EH (cell line): ENCODE measurements at places on chromosomes 3 and 15.

DNA sequence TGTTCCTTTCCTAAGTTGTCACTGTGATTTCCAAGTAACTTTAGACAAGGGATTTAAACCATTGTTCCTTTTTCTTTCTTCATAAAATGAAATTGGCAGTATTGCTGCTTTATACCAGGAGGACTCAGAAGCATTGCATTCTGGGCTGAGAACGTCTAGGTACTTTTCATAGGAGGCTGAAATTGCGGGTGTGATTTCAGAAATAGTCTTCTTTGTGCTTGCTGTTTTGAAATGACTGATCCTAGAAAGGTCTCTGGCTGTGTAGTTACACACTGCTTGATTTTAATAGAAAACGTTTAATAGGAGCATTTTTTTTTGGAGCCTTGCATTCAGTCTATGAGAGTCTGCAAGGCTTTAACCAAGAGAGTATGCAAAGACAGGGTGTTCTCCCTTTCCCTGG lies 56.3 kb downstream of the PPM1L start:
- no peak for DNase-seq

- DNase-seq = no peak
Measured at GRCh38 chr15:98221144-98221543, 260.6 kb downstream of the ARRDC4 start.

- no peak for DNase-seq
Measured at GRCh38 chr15:35139822-35140221, 54.7 kb upstream of the NANOGP8 start.

GRCh38 chr3:71468311-71469137 lies 115.0 kb downstream of the FOXP1 start:
- no peak for DNase-seq

DNA sequence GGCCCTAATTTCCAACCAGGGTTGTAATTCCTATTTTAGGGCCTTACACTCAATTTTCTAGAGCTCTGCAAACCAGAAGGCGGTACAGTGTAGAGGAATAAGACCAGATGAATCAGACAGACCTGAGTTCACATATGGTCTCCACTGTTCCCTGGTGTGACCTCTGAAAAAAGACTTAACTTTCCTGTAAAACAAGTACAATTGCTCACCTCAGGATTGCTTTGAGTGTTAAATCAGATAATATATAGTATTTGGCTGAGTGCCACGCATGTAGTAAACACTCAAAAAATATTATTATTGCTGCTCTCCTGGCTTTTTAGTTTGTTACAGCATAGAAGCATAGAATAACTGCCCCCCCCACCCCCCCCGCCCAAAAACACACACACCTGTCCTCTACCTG lies 51.0 kb upstream of the STT3B start:
- DNase-seq = no peak

DNA sequence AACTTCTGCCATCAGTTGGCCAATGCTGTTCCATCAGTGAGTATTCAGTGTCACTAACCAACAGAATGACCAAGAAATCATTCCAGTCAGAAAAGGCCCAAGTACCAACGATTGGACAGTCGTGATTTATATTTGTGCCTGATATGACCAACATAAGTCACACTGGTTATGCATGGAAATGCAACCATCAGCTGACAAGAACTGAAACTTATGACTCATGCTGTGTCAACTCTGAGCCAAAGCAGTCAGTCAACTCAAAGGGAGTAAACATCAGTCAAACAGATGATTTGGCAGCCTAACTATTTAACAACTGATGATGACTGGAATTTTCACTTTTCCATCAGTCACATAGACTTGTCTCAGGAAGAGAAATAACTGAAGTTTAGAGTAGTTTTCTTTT lies 142.4 kb downstream of the ANXA2 start:
- peak; percentile 19 for DNase-seq

- DNase-seq = peak; percentile 45
Measured at GRCh38 chr15:69906256-69907185, 191.2 kb downstream of the TLE3 start.

- no peak for DNase-seq
Measured at GRCh38 chr3:29319262-29319661, 38.4 kb downstream of the RBMS3 start.

- DNase-seq = no peak
Measured at GRCh38 chr15:92322566-92323355, 70.9 kb upstream of the ST8SIA2 start.

GRCh38 chr3:8319935-8320634 lies 181.5 kb upstream of the LMCD1 start:
- DNase-seq = peak; percentile 91

GRCh38 chr15:63284335-63284734 lies 6.9 kb downstream of the APH1B start:
- DNase-seq = no peak

DNA sequence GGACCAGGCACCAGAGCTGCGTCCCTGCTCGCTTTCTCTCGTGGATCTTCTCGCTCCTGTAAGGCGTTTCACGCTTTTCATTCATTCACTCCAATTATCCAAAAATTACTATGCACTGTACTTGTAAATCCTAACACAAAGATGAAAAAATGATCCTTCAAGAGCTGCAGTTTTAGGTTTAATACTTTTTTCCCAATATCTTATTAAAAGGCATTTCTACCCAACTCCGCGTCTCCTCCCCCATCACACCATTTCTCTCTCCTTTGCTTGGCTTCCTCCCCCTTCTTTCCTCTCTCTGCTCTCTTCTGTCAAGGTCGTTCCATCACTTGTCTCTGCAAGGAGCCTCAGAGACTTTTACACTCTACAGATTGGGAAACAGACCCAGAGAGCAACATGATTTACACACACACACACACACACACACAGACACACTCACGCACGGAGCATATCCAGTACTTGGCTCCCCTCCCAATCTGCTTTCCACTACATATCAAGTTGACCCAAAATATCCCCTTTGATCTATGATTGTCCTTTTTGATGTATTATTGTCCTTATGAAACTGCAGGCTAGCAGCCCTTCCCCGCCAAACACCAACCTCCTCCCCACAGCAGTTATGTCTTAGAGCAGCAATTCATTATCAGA lies 479 bp upstream of the CLDN1 start:
- DNase-seq = no peak

DNA sequence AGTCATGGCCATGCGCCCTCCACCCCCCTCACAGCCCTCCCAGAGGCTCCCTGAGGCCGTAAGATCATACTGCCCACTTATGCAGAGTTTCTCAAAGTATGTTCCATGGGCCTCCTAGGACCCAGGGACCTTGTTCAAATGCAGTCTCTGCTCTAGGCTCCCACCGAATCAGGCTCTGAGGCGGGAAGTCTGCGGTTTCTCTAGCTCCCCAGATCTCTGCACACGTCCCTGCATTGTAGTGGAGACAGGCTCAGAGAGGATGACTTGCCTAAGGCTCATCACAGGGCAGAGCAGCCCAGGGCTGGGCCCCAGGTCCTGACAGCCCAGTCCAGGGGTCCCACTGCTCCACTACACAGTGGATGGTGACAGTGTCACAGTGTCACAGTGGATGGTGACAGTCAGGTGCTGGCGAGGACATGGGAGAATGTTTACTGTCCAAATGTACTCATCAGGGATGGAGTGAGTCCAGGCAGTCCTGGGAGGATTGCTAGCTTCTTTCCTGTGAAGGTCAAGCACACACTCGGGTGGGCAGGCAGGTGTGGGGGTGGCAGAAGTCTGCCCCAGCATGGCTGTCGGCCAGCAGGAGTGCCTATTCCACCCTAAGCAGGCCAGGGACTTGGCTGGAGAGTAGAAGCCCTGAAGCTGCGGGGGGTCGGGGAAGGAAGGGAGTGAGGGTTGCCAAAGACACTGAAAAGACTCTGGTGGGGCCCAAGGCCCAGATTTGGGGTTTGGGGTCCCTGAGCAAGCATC lies 12.4 kb downstream of the ANKRD63 start:
- DNase-seq = no peak

GRCh38 chr3:191628571-191628970 lies 167.6 kb downstream of the PYDC2 start:
- DNase-seq = no peak

- DNase-seq = peak; percentile 42
Measured at GRCh38 chr3:23915537-23916108, 1.2 kb downstream of the NKIRAS1 start.

DNA sequence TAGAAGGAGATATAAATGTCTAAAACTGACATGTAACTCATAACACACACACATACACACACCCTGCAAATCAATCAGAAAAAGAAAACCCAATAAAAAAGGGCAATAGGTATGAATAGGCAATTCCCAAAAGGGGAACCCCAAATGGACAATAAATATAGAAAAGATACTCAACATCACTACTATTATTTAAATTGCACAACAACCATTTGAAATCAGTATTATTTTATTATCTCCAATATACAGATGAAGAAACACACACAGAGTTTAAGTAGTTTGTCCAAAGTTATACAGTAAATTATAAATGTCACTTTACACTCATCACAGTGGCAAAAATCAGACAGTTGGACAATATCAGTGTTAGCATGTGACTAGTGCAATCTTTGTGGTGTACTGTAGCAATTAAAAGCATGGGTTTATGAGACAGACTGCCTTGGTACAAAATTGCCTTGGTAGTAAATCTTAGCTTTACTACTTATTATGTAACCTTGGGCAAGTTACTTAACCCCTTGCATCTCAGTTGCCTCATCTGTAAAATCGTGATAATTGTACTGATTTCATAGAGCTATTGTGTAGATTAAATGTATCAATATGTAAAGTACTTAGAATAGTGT lies 3.4 kb upstream of the FSTL1 start:
- DNase-seq = no peak

GRCh38 chr15:100308213-100308600 lies 33.6 kb downstream of the ADAMTS17 start:
- DNase-seq = no peak

- no peak for DNase-seq
Measured at GRCh38 chr3:149004622-149005021, 13.3 kb downstream of the GYG1 start.

GRCh38 chr3:180594631-180595558 lies 7.1 kb upstream of the TTC14 start:
- DNase-seq = peak; percentile 29

- DNase-seq = no peak
Measured at GRCh38 chr3:50516440-50516871, 13.0 kb upstream of the CACNA2D2 start.

DNA sequence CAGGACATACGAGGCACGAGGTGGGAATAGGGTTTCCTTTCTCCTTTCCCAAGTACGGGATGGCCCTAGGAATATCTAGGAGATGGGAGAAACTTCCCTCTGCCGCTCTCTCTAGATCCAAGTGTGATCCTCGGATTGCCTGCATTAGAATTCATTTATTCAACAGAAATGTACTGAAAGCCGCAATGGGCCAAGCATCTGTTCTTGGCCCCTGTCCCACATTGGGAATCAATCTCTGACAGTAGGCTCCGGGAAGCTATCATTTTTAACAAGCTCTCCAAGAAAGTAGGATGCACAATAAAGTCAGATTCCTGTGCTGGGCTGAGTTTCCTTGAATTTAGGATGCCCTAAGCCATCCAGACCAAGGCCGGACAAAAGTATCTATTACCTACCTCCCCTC lies 37.2 kb upstream of the CA12 start:
- DNase-seq = no peak

DNA sequence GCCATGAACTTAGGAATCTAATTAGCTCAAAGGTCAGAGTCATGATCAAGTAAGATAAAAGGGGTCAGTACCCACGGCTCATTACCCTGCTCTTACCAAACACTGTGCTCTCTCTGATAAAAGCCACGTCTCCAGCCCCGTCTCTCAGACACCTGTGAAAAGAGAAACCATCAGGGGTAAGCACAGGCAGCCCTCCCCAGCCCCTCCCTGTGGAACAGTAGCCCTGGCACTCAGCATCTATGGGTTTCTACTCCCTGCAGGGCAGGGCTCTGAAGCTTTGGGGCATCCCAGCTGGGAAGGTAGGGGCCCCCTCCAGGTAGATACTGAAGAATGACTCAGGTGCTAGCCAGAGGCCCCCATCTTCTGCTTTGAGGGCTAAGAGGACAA lies 10.5 kb downstream of the LTF start:
- DNase-seq = no peak

GRCh38 chr3:113183748-113184661 lies 27.4 kb upstream of the BOC start:
- DNase-seq = no peak

GRCh38 chr3:98557324-98558010 lies 25.7 kb downstream of the GPR15 start:
- DNase-seq = no peak

GRCh38 chr3:133747373-133747772 lies 1.2 kb downstream of the TF start:
- no peak for DNase-seq

GRCh38 chr3:5276934-5277333 lies 89.4 kb downstream of the EDEM1 start:
- DNase-seq = no peak

GRCh38 chr15:77305953-77306352 lies 114.0 kb downstream of the PEAK1 start:
- no peak for DNase-seq

DNA sequence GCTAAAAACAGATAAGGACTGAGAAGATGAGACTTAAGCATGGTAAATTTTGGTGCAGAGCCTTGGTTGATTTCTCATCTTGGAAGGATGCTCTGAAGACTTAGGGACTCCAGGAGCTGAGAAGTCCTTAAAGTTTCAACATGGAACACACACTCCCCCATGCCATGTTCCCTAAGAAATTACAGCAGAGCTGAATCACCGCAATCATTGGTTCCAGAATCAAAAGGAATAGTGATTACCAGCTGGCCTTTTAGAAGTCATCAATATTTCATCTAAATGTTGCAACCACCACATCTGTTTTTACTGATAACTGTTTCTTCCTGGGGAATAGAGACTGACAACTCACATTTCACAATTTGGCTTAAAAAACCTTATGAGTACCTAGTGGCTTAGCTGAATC lies 229.3 kb downstream of the MINAR1 start:
- no peak for DNase-seq

GRCh38 chr3:9036404-9037131 lies 73.3 kb upstream of the RAD18 start:
- peak; percentile 8 for DNase-seq

GRCh38 chr3:73144276-73144675 lies 82.8 kb downstream of the EBLN2 start:
- no peak for DNase-seq

- DNase-seq = no peak
Measured at GRCh38 chr3:193190146-193190786, 50.8 kb upstream of the PLAAT1 start.

DNA sequence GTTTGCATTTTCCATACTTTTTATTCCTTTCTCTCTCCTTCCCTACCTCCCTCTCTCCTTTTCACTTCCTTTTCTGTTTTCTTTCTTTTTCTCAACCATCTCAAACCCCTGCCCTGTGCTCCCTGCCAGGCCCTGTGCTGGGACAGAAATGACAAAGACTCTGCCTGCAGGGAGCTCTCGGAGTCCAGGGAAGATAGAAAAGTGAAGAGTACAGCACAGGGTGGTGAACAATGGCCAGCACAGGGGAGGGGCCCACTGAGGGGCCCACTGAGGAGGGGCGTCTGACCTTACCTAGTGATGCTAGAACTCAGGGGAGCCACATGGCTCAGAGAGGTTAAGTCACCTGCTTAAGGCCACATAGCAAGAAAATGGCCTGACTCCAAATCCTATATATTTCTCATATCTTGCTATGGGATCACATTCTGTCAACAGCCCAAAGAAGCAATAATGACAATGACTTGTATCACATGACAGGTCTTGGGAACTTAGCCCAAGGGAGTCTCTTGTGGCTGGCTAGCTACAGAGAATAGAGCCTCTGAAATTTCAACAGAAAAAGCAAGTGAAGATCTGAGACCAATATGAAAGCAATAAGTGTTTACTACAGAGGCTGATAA lies 44.3 kb upstream of the ATP2B2 start:
- no peak for DNase-seq
